ENCODE measurements at places on chromosomes 11 and 22.

- DNase-seq, result no peak
Measured at GRCh38 chr11:34327804-34328631, 29.8 kb downstream of the ABTB2 start.

DNA sequence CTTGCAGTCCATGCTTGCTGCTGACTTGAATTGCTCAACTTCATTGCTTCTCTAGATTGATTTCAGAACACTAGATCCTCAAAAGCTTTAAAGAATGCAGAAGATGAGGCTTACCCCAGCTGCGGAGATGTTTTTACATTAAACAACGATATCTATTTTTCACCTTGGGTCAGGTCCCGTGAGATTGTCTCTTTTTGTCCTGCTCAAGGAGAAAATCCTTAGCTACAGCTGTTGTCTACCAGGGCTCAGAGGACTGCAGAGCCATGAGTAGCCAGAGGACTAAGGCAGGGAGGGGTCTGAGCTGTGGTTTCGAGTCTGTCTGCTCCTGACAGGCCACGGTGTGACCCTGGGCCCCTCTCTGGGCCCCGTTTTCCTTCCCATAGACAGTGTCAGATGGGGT, 51.4 kb downstream of the PKNOX2 start:
- DNase-seq, result no peak

DNA sequence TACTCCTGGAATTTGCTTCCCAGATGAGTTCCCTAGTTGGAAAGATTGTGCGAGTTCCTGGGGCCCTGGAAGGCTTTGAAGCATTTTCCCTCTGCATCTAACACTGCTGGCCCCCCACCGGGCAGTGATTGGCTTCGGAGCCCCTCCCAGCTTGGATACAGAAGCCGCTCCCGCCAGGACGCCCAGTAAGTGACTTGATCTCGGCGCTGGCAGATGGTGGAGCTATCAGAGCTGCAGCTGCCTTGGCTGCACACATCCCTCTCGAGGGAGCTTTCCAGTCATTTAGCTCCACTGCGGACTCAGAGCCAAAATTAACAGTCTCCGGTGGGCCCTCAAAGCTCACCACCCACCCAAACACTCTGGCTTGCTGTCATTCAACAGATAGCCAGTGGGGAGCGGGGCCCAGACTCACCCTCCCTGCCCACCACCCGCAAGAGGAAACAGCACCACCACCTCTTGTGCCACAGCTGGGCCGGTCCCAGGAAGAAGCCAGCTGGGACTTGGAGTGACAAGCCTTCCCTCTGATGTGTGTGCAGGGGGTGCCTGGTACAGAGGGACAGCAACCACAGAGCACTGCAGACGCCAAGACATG, 162.3 kb downstream of the TRIM29 start:
- no peak for DNase-seq

DNA sequence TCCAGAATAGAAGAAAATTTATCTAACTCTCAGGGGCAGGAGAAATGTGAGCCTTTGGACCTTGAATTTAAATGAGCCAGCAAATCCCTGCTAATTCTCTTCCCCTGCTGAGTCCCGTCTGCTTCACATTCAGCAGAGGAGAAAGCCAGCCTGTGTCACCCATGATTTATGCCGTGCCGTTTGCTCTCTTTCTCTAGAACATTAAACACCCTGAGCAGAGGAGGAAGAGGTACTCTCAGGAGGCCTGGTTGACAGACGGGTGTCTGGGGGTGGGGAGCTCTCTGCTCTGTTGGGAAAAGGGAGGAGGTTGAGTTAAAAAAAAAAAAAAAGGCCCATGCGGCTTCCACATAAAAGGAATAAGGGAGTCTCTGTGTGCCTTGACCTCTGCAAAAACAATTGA, 11.3 kb upstream of the MTMR3 start:
- DNase-seq, result no peak

DNA sequence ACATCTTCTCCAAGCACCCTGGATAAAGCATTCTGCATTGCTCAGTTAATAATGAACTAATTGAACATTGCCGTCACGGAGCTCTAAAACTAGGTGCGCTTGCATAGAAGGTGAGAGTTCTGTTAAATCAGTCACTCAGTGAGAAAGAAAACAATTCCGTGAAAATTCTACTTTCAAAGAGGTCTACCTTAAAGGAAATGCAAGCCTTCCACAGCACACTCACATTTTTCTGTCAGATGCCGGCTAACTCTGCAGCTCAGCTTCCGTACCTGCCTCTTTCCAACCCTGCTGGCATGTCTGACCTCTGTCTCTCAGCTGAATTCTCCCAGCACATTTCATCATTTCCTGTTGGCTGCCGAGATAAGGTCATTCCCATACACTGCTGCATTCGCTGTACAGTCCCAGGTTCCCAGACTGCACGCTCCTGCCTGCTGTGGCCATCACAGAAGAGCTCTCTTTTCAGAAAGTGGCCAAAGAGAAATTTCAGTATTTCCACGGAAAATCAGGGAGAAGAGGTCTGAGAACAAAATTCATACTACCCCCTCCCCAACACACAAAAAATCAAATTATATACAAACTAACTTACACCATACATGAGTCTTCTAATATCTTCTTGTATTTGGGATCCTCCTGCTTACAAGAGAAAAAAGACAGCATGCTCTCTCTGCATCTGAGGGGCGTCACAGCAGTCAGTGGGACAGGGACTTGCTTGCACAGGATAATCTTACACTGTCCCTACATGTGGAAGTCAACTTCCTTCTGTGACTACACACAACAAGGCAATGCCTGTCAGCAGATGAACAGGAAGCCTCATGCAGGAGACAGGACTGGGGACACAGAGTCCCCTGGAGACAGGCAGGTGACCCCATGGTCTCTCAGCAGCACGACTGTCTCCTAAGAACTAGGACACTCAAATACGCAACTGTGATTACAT, 55.1 kb downstream of the PACSIN2 start:
- no peak for DNase-seq

GRCh38 chr11:64461081-64461480, 102.1 kb downstream of the RPS6KA4 start:
- DNase-seq, result no peak

GRCh38 chr11:66904055-66904454, 47.2 kb downstream of the LRFN4 start:
- no peak for DNase-seq

DNA sequence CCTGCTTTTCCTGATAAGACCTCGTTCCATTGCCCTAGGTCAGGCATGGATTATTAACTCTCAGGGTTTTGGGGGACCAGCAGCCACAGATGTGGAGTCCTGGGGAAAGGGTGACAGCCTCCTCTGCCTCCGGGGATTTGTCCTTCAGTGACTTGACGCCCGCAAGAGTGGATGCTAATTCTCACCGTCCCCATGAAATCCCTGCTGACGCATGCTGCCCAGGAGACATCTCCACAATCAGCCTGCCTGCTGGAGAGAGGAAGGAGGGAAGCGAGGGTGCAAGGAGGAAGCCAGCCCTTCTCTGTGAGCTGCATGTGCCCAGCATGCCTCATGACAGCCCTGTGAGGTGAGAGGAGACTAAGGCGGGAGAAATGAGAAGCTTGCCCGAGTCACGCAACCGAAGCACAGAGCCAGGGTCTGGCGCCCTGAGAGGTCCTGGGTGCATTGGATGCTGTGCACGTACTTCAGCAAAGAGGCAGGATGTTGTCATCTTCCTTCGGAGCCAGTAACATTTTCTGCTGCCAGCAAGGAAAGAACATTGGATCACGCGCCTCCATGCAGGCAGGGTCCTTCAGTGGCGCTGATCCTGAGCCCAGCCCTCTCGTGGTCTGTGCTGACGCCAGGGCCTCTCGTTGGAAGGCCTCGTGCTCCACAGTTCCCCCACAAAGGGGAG, 27.3 kb upstream of the KRTAP5-6 start:
- DNase-seq, result no peak

DNA sequence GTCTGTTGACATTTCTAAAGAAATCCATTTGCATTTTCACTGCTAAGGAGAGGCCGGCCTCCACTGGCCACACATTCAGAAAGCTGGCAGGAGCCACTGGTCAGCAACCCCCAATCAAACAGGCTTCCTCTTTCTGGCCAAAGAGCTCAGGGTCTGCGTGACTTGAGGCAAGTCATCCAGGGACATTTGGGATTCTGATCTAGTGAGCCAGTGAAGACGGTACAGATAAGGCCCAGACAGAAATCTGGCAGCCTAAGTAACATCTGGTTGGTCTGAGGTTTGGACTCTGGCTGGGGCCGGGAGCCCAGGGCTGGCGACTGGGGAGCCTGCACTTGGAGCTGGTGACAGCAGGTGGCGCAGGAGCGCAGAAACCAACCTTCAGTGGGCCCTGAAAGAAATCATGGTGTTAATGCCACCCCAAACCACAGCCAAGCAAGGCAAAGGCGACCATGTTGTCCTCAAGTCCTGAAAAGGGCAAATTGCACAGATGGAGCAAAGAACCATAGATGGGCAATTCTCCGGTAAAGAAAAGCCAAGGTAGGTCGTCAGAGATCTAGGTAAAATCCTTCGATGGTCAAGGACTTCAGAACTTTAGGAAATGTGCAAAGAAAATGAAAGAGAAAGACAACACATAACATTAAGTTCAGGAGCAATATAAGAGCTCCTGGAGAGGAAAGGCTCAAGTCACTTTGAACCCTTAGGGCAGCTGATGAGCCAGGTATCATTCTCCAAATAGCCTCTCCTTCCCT, 99.4 kb upstream of the BLID start:
- DNase-seq, result no peak

DNA sequence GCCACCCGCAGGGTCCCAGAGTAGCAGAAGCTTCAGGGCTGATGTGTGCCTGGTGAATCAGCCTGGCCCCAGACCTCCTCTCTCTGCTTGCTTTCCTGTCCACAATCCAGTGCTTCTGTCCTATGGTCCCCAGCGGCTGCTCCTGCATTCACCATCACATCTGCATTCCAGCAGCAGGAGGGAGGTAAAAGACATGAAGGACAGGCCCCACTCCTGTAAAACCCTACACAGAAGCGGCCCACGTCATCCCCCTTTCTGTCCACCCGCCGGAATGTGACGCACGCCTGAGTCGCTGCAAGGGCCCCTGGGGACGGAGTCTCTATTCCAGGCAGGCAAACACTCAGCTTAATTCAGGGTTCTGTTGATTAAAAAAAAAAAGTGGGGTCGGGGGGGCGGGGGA, 58.3 kb downstream of the CDKN1C start:
- no peak for DNase-seq

- no peak for DNase-seq
Measured at GRCh38 chr11:1776331-1776851, 12.7 kb upstream of the CTSD start.

GRCh38 chr11:93324500-93324899, 6.0 kb upstream of the DEUP1 start:
- no peak for DNase-seq

- no peak for DNase-seq
Measured at GRCh38 chr11:12007769-12008737, at the start of gene DKK3. Gene DKK3, minus strand, starts transcription at chr11:12008626. Its CDS starts 44 bp downstream, at chr11:12008582.

- DNase-seq, result no peak
Measured at GRCh38 chr22:23789638-23790037, 2.9 kb downstream of the SMARCB1 start.

GRCh38 chr11:484616-485015, 22.4 kb downstream of the RNH1 start:
- no peak for DNase-seq

DNA sequence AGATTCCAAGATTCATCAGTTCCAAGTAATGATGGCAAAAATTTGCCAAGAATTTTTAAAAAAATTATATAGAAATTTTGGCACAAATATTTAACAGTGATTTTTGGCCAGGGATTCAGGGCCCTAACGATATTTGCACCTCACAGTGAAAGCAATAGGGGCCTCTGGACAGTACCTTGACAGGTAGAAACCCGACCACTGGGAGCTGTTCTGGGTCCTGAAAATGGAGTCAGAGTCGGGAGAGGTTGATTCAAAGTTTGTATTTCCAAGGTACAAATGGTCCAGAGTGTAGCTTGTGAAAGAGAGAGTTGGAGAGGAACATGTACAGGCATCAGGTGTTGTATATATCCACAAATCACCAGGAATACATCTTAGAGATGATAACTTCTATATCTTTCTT, 41.6 kb downstream of the MRGPRX2 start:
- DNase-seq, result no peak

DNA sequence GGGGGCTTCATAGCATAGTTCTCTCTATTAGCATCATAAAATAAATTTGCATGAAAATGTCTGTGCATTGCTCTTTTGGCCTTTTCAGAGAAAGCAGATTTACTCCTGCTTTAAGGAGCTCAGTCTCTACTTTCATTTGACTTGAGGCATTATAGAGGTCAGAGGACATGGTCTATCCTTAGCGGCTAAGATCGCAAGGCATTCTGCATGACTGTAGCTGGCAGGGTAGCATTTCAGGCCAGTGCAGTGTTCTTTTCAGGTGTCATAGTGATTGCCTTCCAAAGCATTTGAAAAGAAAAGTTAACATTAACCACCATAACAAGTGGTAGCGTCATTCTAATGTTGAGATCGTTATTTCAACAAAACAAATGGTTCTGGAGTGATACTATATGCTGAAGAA, 126.5 kb downstream of the NCAM1 start:
- DNase-seq, result no peak

DNA sequence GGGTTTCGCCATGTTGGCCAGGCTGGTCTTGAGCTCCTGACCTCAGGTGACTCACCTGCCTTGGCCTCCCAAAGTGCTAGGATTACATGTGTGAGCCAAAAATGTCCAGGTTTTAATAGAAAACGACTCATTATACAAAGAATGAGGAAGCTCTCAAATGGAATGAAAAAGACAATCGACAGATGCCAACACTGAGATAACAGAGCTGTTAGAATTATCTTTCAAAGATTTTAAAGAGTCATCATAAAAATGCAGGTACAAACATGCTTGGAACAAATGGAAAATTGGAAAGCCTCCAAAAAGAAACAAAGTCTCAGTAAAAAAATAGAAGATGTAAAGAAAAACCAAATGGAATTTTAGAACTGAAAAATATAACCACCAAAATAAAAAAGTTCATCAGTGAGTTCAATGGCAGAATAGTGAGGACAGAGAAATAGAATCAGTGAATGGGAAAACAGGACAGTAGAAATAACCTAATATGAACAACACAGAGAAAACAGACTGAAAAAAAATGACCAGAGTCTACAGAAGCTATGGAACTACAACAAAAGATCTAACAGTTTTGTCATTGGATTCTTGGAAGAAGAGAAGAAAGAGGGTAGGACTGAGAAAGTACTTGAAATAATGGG, 10.9 kb downstream of the GAB2 start:
- no peak for DNase-seq

GRCh38 chr22:46007848-46008261, 30.9 kb upstream of the WNT7B start:
- no peak for DNase-seq

DNA sequence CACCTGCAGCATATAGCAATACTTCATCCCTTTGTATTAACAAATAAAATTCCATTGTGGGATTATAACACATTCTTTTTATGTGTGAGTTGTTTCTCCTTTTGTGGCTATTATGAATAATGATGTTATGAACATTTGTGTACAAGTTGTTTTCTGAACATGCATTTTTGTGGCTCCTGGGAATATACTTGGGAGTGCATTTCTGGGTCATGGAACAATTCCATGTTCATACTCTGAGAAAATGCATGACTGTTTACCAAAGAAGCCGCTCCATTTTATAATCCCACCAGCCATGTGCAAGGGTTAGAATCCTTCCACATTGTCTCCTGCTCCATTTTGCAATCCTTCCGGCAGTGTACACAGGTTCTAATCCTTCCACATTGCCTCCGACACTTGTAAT, 713.8 kb downstream of the TBC1D22A start:
- DNase-seq, result no peak

- no peak for DNase-seq
Measured at GRCh38 chr11:57792870-57793269, 31.3 kb downstream of the CTNND1 start.

Data from activated CD8-positive, alpha-beta memory T cell treated with anti-CD3 and anti-CD28 coated beads, Interleukin-2, amount 50 U/mL, for 4 hours (primary cell).